Activated CD4-positive, CD25-positive, alpha-beta regulatory T cell treated with anti-CD3 and anti-CD28 coated beads, Interleukin-2, amount 50 U/mL, for 24 hours (primary cell): ENCODE measurements at places on chromosomes 5 and 9.
A peak's percentile ranks its signal among the peaks of the same experiment; 100 is the strongest.

DNA sequence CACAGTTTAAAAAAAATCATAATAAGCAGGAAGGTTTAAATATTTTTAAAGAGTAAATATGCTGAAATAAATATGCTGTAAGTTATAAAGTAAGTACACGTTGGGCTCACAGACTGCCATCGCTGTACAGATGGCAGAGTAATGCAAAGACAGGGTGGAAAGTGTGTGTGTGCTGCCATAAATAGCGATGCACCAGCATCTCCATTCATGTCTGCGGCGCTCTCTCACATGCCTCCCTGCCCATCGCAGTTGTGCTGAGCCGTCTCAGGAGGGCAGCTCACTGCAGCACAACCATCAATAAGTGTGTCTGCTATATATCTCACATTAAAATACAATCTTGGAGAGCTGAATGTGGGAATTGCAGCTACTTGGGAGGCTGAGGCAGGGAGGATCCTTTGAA is 14.3 kb downstream of the MOCS2 start:
- no peak for ATAC-seq

GRCh38 chr5:136992796-136993489 is 506.2 kb downstream of the SPOCK1 start:
- no peak for ATAC-seq

DNA sequence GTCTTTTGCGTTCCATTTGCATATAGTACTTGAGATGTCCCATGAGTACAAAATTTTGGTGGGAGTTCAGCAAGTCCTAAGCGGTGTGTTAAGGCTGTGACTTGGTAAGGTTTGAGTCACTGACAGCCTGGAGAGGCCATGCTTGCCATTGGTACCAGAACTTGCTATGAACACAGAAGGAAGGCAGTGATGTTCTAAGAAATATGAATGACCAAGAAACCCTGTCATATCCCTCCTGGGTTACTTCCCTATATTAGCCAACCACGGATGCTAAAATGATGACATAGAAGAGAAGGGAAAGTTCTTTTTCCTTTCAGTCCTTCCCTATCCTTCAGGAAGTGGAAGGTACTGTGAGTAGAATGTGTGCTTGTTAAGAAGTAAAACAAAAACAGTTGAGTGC is 136.7 kb downstream of the GCNT1 start:
- no peak for ATAC-seq

GRCh38 chr5:110086658-110087388 is 397.1 kb downstream of the MAN2A1 start:
- ATAC-seq = peak; percentile 86

- no peak for ATAC-seq
Measured at GRCh38 chr9:84945878-84946538, 276.5 kb downstream of the NTRK2 start.

- ATAC-seq = peak; percentile 40
Measured at GRCh38 chr5:141512911-141513626, 24.2 kb downstream of the PCDHGC5 start.

DNA sequence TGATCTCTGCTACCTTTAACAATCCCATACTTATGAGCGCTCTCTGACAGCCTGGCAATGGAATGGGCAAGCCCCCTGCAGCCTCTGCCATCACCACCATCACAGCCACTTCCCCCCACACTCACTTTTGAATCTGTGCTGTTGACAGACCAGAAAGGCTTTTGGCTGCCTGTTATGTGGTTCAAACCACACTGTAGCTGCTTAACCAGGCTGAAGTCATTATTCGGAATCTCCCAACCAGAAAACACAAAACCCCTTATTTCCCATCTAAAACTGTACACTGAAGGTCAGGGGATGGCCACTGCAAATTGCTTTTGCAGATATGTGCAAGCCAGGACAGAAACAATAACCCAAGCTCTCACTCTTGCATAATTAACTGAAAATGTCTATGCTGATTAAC is 35.8 kb downstream of the PTCH1 start:
- ATAC-seq = no peak

DNA sequence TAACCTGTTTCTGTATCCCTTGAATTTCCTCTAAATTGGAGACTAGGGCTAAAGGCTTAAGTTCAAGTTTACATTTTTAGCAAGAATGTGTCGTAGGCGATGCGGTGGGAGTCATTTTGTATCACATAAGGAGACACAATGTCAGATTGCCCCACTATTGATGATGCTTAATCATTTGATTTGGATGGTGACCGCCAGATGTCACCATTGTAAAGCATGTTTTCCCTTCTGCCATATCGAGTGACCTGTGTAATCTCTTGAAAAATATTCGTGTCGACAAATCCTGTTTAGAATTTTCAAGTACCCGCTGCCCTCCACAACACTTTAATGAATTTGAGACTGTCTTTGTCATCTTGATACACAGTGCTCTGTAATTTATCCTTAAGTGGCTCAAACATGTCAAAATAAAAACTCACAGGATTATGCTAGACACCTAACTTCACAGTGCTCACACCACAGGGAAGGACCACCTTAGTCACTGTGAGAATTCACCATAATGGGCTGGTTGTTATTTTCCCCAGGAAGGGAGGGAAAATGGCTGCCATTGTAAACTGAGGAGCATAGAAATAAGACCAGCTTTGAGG is 34.5 kb upstream of the SLC46A2 start:
- no peak for ATAC-seq

GRCh38 chr5:35717718-35718117 is 100.1 kb downstream of the SPEF2 start:
- ATAC-seq = no peak
